Nucleus accumbens (tissue), 56 donors: ENCODE measurements at places on chromosomes 16 and 17.

- DNase-seq, result no peak
These were observed 6.8 kb upstream of the ADCY7 start for GRCh38 chr16:50259334-50260205.

DNA sequence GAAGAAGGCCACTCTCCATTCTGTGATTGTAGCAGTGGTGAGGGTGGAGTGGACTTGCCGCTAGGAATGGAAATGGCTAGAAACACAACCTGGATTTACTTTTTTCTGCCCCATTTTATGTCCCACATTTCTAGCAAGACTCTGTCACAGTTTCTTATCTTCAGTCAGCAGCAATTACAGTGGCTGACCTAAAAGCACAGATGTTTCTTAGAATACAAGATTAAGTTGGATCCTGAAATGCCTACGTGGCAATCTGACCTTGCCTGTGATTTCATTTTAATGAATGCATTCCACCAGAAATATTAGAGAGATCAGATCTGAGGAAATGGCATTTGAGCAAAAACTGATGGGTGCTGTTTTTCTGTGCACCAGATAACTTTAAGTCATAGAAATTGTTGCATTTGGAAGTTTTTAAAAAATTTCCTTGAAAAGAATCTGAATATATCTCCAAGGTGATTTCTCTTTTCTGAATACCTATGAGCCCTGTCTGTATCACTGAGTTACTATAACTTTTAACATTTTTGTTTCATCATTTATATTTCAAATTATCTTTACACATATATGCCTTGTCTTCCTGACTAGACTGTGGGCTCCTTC, 5.4 kb downstream of the HEATR3 start:
- DNase-seq, result no peak

DNA sequence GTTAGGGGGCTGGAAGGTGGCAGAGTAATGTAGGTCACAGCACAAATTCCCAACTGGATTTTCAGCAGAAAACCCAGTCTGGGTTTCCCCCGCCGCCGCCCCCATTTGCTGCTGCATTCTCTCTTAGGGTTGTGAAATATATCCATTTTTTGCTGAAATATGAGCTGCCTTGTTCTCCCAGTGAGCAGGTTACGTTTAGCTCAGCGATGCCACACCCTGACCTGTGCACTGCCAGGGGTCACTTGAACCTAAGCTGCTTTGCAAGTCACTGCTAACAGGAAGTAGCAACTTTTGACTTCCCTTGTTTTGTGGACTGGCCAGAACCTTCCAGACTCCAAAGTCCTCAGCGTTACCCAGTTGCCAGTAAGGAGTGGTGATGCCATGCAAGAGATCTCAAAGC, 274.1 kb downstream of the CPPED1 start:
- no peak for DNase-seq

GRCh38 chr16:70448075-70448474, 6.3 kb upstream of the FCSK start:
- DNase-seq, result no peak

DNA sequence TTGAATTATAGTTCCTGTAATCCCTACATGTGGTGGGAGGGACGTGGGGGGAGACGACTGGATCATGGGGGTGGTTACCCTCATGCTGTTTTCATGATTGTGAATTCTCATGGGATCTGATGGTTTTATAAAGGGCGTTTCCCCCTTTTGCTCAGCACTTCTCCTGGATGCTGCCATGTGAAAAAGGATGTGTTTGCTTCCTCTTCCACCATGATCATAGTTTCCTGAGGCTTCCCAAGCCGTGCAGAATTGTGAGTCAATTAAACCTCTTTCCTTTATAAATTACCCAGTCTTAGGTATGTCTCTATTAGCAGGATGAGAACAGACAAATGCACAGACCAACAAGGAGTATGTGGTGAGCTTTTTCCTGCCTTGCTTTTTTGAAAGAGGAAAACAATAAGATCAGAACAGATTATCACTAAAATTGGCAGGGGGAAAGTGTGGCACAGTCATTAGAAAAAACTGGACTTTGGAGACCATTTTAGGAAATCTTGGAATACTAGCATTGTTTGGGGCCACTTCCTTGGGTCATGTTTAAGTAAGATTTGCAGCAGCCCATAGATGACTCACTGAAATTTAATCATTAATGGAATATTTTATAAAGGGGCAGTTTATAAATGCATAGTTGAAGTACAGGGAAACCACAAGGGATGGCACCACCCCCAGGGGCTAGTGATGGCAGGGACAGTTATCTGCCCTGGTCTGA, 352.8 kb downstream of the CDH13 start:
- DNase-seq, result no peak

DNA sequence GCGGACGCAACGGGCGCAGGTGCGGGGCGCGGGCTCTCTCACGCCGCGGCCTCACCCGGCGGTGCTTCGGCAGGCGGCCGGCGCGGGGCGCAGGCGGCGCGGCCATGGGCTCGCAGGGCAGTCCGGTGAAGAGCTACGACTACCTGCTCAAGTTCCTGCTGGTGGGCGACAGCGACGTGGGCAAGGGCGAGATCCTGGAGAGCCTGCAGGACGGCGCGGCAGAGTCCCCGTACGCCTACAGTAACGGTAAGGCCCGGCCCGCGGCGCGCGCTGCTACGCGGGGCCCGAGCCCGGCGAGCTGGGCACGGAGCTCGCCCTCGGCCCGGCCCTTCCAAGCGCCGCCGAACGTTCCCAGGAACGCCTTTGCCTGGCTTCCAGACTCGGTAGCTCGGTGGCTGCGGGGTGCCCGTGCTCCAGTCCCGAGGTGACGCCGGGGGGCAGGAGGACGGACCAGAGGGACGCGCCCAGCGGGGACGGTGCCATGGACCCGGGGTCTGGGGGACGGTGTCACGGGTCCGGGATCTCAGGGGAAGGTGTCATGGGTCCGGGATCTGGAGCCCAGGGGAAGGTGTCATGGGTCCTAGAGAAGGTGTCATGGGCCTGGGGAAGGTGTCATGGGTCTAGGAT, 435 bp downstream of the RAB40C start:
- DNase-seq, result no peak

- no peak for DNase-seq
These were observed 12.5 kb upstream of the EPOP start for GRCh38 chr17:38687286-38687685.

DNA sequence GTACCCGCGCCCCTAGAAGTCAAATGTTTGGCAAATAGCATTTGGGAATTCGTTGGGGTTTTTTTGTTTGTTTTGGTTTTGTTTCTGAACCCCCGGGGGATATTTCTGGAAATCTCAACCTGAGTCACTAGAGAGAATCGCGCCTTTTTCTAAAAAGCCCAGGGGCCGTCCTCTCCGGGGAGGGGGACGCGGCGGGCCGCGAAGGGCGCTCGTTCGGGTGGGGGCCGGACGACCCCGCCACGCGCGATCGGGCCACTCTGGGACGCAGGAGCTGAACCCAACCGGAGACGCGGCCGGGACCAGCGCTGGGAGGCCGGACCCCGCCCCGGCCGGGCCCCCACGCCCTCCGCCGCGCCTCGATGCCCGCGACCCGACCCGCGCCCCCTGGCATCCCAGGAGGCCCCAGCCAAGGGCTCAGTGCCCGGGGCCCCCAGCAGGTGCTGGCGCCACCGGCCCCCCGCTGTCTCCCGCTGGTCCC, 302 bp downstream of the LITAF start:
- no peak for DNase-seq

GRCh38 chr17:38485146-38485468, 56.8 kb downstream of the ARHGAP23 start:
- no peak for DNase-seq

GRCh38 chr17:61209525-61209924, 190.1 kb upstream of the TBX2 start:
- DNase-seq, result no peak

DNA sequence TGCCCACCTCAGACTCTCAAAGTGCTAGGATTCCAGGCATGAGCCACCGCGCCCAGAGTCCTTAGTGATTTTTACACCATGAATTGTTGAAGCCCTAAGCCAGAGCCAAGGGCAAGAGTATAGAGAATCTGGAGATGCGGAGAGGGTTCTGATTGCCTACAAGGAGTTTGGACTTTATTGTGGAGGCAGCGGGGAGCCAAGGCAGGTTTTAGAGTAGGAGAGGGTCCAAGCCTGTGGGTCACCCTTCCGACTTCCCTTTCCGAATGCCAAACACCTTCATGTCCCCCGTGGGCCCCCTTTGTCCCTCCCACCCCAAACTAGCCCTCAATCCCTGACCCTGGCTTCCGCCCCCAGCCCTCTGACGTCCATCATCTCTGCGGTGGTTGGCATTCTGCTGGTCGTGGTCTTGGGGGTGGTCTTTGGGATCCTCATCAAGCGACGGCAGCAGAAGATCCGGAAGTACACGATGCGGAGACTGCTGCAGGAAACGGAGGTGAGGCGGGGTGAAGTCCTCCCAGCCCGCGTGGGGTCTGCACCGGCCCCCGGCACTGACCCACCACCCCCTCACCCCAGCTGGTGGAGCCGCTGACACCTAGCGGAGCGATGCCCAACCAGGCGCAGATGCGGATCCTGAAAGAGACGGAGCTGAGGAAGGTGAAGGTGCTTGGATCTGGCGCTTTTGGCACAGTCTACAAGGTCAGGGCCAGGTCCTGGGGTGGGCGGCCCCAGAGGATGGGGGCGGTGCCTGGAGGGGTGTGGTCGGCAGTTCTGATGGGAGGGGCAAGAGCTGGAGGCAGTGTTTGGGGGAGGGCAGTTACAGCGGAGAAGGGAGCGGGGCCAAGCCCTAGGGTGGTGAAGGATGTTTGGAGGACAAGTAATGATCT, 7.1 kb downstream of the MIEN1 start:
- no peak for DNase-seq

GRCh38 chr17:29250666-29251065, 4.0 kb downstream of the CRYBA1 start:
- DNase-seq, result no peak

DNA sequence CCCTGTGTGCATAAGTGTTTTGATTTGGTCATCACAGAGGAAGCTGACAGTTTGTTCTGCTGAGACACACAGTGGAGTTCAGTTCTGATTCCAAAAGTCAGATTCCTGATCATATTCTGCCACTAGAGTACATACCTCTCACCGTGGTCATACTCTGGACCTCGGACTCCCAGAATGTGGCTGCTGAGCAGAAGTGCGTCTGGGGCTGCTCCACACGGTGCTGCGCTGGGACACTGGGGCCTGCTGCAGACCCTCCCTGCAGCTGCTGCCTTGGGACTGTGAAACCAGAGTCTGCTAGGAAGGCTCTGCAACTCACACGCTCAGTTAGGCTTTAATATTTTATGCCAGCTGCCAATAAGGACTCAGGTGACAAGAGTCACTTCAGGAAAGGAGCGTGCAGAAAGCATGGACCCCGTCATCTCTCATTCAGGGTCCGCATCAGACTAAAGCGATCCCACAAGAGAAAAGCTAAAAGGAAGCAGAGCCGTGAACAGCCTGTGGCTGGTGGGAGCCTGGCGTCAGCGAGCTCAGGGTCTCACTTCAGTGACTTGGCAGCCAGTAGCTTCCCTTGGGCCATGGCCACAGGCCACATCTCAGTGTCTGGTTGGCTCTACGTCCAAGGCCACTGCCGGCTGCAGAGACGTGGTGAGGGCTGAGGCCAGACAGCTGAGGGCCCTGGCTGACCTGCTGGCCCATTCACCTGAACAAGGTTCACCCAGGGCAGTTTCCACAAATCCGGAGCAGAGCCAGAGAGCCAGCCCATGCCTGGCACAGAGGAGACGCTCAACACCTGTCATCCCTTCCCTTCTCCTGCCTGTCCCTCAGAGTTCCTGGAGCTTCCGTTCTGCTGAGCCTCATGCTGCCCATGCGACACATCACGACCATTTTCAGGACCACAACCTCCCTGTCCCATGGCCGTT, 24.7 kb upstream of the KIFC3 start:
- DNase-seq, result no peak

DNA sequence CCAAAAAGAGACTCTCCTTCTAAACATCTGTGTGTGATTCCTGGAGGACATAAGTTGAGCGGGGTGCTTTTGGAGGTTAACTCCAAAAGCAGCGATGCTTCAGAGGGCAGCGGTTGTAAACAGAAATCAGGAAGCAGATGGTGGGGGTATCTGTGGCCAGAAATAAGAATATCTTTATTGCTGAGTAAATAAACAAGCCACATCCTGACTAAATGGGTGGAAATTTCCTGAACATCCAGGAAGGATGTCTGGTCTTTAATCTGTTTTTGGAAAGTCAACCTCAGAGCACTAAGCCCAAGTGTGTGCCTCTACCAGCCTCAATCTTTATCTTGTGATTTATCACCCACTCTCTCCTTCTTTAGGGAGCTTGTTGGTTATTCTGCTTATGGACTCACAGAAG, 123.3 kb downstream of the CDH13 start:
- DNase-seq, result no peak

DNA sequence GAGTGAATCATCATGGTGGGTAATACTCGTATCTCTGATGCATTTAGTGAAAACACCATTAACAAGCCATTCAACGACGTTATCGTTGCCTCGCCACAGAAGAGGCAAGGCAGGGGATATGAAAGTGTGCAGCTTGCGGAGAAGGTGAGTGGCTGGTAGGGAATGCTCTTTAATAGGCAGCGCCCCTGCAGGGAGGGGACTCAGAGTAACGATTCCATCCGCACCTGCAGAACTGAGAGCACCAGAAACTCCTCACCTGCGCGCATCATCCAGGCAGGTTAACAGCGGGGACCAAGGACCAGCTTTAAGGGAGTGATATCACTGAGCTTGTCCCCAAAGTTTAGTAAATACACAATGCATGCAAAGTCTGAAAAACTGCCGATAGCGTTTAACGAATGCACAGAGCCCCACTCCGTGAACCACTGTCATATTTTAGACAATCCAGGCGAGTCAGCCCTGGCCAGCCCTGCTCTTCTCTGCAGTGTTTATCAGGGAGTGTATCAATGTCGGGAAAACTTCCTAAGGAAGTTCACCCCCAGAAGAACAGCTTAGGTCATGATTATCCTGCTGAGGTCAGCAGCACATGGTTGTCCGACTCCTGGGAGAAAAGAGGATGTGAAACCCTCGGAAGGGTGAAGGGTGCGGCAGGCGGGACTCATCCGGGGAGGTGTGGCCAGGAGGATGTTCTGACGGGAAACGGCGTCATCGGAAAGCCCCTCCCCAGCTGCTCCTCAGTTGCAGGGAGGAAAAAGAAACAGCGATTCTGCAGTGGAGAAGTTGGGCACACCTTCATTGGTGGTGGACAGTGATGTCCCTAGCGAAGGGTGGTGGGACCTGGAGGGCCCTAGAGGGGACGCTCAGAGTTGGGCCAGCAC, 68.5 kb upstream of the DNAH17 start:
- no peak for DNase-seq
